ENCODE measurements at places on chromosomes 7 and 10. TPM values are rescaled to one million over a fixed set of nuclear protein-coding genes. Genes with fewer than 3 reads are reported as not detected.
A peak's percentile ranks its signal among the peaks of the same experiment; 100 is the strongest.

DNA sequence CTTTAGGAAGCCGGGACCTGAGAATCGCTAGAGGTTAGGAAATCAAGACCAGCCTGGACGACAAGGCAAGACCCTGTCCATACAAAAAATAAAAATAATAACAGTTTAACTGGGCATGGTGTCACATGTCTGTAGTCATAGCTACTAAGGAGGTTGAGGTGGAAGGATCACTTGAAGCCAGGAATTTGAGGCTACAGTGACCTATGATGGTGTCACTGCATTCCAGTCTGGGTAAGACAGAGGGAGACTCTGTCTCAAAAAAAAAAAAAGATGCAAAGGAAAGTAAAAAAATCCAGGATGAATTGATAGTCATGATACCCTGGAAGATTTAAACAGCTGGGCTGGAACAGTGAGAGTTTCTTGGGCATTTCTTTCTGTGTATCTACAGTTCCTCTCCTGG, 463.2 kb downstream of the GALNT17 start:
- peak; percentile 46 for DNase-seq

Gene FLNC
- 11.2 TPM for total RNA-seq

GRCh38 chr7:142770661-142771352, at the start of gene PRSS2:
PRSS2 (plus strand) TSS chr7:142770970; CDS start chr7:142770983, 13 bp downstream.
- DNase-seq = no peak

- no peak for DNase-seq
Observed at GRCh38 chr7:23353172-23353571, 54.0 kb downstream of the MALSU1 start.

- peak; percentile 98 for DNase-seq
Observed at GRCh38 chr7:75937958-75938786, 23.2 kb downstream of the POR start.

Gene PRSS37
- not detected for total RNA-seq

DNA sequence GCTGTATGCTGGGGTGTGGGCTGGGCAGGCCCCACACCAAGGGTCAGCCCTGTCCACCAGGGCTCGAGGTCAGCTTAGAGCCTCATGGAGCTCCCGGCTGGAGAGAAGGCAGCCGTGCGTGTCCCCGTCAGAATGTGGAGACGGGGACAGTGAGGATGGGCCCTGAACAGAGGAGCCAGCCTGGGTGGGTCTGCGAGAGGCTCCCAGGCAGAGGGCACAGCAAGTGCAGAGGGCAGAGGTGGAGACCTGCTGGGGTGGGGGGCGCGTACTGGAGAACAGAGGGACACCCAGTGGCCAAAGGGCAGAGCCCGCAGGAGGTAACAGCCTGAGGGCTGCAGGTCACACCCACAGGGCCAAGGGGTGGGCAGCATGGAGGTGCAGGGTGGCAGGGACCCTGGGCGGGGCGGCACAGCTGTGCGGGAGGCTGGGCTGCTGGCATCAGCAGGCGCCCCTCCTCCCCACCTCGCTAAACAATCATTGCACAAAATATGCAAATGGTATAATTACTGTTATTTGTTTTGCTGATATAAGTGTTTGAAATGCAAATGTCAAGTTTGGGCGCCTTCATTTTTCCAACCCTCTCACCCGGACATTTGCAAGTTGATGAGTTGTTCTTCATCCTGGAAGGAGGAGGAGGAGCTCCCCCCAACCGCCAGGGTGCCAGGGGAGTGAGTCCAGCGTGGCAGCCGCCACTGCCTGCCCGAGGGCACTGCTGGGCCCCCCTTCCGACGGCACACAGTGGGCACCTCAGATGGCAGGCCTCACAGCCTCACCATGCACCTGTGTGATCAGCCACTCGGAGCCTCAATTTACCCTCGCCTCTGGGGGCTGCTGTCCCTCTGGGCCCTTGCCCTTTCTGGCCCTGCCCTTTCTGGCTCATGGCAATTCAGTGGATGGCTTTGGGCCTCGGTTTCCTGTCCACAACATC, 35.0 kb downstream of the ELFN1 start:
- no peak for DNase-seq

Gene SUV39H2
- total RNA-seq = 37.9 TPM

Gene AGAP4
- 3.0 TPM for total RNA-seq

- DNase-seq = no peak
Observed at GRCh38 chr7:36053589-36053988, 99.5 kb upstream of the EEPD1 start.
